ENCODE measurements at places on chromosomes 4 and X.

- peak; percentile 45 for DNase-seq
Measured at GRCh38 chr4:37392521-37393255, 148.1 kb downstream of the NWD2 start.

- DNase-seq: peak; percentile 20
Measured at GRCh38 chr4:88592600-88593448, 544 bp downstream of the HERC3 start.

GRCh38 chr4:72442147-72442546 lies 126.9 kb downstream of the ADAMTS3 start:
- DNase-seq: no peak

GRCh38 chr4:165331359-165331758 lies 3.9 kb downstream of the MSMO1 start:
- no peak for DNase-seq

DNA sequence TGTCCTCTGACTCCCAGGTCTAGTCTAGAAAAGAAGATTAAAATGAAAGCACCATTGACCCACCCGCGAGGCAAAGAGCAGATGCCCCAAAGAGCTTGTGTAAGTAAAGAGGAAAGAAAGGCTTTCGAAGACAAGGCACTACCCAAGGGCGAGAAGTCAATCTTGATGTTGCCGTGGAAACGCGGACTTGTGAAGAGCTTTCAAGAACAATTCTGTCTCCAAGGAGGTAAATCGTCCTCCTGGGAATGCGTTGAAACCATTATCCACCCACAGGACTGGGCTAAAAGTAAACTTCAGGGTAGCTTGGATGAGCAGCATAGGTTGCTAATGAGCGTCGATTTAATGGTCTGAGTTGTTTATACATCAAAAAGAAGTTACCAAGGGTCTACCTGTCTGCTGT lies 189.3 kb downstream of the DHRSX start:
- no peak for DNase-seq

DNA sequence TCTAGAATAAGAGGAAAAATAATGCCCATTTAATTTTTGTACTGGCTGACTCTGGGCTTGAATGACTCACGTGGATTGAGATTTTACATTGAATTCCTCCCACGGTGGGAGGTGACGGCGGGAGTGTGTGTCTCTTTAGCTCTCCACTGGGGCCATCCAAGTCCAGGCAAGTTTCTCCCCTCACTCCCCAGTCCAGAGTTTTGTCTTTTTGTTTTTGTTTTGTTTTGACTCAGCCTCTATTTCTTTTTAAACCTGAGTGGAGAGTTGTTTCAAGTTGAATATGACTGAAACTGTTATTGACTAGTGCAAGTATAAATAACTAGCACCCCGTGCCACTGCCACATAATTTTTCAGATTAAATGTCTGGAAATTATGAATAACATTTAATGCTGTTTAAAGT lies 13.6 kb downstream of the CHST7 start:
- DNase-seq: no peak

DNA sequence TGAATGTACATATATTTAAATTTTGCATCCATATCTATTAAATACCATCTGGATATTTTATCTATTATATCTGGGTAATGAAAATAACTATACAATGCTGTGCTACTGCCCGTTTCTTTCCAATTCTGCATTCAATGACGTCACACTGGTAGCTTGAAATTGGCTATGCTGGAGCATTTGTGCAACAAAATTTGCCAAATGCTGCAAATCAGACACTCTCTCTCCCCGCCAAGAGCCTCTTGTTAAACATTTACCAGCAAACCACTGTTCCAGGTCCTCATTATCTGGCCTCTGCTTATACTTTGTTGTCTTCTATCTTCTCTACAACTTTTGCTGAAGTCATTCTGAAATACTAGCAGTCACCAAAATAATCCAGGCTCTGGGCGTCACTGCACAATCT lies 938.4 kb upstream of the FTHL17 start:
- no peak for DNase-seq

DNA sequence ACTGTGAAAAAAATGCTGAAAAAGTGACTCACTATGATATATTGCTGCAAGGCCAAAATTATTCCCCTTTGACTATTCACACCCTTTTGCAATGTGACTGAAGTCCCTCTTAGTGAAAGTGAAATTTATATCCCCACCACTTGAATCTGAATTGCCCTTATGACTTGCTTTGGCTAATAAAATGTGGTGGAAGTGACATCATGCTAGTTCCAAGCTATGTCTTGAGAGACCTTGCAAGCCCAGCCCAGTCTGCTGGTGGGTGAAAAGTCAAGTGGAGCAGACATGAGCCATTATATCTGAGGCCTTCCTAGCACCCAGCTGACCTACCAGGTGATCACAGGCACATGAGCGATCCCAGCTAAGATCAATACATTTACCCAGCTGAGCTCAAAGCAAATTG lies 94.7 kb downstream of the LINC00632 start:
- DNase-seq: no peak

- peak; percentile 13 for DNase-seq
Measured at GRCh38 chr4:181959121-181959520, 284.1 kb upstream of the TENM3 start.

GRCh38 chr4:1760521-1761071 lies 32.5 kb upstream of the FGFR3 start:
- no peak for DNase-seq

DNA sequence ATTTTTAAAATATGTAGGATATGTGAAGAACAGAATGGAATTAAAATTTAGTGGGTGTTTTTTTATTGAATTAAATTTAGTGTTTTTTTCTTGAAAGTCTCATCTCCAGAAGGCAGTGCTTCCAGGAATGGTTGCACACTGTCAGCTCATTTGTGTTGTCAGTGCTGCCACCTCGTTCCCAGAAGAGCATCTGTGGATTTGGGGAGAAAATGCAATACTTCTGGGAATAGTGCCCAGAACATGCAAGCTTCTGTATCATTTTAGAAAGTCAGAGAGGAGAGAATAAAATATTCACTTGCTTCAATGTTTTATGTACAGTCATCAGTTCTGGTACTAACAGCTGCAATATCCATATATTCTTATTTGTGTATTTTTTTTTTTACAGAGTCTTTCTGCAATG lies 608.8 kb downstream of the PCDH7 start:
- DNase-seq: no peak

DNA sequence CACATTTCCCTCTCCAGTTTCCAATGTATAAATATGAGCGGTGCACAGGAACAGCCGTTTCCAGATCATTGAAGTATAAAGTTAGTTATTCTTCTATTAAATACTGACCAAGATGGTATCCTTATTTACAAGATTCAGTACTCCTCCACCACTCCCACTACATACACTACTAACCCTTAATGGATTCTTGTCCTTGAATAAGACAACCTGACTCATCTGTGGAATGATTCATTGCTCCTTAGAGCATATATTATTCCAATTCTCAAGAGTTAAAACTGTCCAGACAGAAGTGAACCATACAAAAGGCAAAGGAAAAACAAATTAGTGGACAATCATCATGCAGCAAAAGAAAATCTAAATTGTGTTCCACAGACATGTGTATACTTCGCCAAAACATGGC lies 373.3 kb downstream of the IDS start:
- no peak for DNase-seq

GRCh38 chrX:720250-720649 lies 89.7 kb downstream of the SHOX start:
- DNase-seq: no peak

DNA sequence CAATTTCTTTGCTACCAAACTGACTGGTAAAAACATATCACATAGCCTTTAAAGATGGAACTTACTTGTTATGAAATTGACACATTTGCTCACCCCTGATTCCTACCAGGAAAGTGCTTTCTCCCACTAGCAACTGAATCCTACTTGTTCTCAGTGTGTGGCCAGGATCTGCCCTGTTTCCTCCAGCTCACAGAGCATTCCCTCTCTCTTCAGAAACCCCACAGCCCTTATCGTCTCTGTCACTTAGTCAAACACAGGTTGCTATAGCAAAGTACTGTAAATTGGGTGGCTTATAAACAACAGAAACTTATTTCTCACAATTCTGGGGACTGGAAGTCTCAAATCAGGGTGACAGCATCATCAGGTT lies 265.2 kb upstream of the BOD1L1 start:
- no peak for DNase-seq

DNA sequence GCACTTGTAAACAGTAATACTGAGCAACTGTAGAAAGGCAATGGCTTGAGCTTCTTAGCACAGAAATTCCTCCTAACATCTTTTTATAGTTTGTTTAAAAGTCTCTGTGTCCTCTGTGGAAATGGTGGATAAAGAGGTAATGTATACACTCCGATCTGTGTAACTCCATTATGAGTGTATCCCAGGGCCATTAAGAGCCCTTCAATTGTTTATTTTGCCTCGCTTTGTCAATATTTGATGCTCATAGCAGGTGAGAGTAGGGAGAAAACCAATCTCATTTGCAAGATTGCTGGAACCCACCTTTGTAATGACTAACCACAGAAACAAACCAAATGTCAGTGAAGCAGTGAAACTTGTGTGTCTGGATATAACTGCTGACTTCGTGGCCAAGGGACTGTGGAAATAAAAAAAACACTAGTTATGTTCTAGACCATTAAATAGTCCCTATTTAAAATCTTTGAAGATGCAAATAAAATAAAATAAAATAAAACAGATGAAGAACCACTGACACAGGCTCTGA lies 598.2 kb upstream of the BOD1L1 start:
- no peak for DNase-seq

GRCh38 chr4:80096175-80096850 lies 23.3 kb upstream of the ANTXR2 start:
- DNase-seq: no peak

- no peak for DNase-seq
Measured at GRCh38 chr4:20044502-20044911, 207.2 kb upstream of the SLIT2 start.

DNA sequence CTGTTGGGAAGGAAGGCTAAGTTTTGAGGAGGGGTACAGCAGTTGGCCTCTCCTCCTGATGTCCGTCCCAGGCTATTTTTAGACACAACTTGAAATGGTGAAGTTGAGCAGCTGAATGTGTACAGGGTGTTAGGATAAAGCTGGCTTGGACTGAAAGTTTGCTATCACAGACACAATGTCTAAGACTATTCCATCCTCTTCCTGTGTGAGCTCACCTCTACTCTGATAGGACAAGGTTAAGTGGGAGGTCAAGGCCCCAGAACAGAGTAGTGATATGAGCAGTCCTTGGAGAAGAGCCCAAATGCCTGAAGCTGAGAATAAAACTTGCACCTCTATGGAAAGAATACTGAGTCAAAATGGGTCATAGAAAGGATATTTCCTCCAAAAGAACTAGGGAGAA lies 4.1 kb downstream of the ATP1B4 start:
- no peak for DNase-seq

GRCh38 chrX:139803224-139803623 lies 95.3 kb upstream of the MCF2 start:
- DNase-seq: no peak

DNA sequence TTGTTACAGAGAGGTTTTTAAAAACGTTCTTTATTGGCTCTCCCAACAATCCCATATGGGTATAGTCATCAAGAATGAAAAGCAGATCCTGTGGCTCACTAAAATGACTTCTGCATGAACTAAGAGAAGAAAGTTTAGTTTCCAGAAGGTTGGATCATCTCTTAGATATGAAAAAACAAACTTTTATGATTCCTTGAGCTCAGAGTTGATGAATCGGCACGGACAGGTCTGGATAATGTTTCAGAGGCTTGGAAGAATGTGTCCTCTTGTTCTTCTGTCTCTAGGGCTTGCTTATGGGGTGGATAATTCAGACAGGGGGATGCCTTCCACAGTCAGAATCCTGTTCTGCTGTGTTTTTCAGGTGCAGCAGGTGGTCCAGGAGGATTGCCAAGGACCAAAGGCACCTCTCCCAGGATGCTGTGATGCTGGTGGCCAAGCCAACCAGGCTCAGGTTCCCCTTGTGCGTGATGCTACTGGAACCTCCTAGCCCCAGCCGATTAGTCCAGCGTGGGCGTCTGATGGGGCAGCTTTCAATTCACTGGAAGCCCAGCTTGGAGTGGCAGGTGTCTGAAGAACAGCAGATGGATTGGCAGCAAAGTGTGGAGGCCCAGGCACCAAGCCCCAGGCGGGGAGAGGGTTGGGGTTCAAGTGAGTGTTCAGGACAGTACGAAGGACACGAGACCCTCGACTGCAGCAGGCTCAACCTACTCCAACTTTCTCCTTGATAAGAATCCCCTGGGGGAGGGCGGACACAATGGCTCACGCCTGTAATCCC lies 30.3 kb downstream of the CCKAR start:
- DNase-seq: no peak

DNA sequence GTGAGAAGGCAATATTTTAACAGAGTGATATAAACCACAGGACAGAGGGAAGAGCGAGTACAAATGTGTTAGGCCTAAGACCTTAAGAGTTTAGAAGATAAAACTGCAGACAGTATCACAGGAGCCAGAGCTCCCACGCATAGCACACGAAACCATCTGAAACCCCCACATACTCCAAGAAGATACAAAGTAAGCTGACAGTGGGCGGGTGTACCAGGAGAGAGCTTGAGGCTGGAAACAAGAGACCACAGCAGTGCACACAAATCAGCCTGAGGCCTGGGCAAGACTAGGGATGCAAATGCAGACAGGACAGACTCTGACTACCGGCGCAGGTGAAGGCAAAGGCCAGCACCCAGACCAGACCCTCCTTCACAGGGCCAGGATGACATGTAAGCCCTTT lies 54.1 kb upstream of the ARHGAP24 start:
- no peak for DNase-seq

DNA sequence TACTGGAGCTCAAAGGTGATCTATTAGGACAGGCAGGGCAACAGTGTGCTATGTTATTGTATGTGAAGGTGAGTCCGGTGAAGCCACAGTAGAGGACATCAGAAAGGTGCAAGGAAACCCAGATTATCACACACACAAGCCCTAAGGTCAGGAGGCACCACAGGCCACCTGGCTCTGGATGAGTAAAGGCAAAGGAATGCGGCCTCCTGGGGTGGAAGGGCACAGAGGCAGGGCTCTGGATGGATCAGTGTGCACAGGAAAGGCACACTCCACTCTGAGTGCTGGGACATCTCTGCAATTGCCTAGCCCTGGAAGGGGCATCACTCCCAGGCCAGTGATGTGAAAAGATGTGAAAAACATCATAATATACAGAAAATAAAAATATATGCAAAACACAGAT lies 683.5 kb downstream of the TRIML1 start:
- no peak for DNase-seq

DNA sequence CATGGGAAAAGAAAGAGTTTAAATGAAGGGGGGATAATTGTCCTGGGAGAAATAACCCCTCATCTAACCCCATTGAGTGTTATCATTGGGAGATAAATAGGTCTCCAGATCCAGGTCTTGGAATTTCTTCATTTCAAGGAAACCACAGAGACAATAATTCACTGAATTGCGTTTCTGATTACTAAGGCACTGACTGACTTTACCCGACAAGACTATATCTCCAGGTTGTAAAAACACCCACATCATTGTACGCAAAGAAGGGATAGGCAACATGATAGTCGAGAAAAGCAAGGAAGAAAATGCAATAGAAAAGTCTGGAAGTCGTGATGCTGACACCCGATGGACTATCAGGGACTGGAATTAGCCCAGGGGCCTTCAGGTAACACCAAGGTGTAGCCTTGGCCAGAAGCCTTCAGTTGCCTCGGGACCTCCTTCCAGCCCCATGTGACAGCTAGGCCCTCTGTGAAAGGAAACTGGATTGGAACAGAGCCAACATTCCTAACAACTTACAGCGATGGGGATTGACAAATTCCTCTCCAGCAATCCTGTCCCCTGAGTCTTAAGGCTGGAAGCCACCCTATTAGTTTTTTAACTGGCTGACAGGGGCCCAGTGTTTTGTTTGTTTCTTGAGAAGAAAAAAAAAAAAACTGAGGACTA lies 46.5 kb upstream of the RAB9B start:
- no peak for DNase-seq
